Stimulated activated CD4-positive, alpha-beta T cell treated with anti-CD3 and anti-CD28 coated beads, TNF-alpha, amount 100 ng/mL, for 48 hours (primary cell): ENCODE measurements at places on chromosomes 1 and 21.
A peak's percentile ranks its signal among the peaks of the same experiment; 100 is the strongest.

DNA sequence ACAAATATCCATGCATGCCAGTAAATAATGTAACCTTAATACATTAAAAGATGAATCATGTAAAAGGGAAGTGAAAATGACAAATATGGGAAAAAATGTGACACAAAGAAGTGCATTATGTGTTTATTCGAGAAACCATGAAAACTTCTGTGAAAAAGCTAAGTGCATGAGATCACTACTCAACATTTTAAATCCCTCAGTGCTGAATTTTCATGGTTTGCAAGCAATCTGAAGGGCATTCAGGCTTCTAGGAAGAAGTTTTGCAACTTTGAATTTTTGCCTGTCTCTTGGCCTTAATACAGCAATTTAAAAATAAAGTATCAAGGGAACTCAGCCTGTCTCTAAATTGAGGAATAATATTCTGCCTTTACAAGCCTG, 78.2 kb downstream of the MAP3K7CL start:
- DNase-seq, result no peak

- no peak for DNase-seq
Observed at GRCh38 chr1:112470966-112471365, 37.8 kb upstream of the WNT2B start.

- DNase-seq, result no peak
Observed at GRCh38 chr1:31421371-31422040, 8.5 kb downstream of the SERINC2 start.

DNA sequence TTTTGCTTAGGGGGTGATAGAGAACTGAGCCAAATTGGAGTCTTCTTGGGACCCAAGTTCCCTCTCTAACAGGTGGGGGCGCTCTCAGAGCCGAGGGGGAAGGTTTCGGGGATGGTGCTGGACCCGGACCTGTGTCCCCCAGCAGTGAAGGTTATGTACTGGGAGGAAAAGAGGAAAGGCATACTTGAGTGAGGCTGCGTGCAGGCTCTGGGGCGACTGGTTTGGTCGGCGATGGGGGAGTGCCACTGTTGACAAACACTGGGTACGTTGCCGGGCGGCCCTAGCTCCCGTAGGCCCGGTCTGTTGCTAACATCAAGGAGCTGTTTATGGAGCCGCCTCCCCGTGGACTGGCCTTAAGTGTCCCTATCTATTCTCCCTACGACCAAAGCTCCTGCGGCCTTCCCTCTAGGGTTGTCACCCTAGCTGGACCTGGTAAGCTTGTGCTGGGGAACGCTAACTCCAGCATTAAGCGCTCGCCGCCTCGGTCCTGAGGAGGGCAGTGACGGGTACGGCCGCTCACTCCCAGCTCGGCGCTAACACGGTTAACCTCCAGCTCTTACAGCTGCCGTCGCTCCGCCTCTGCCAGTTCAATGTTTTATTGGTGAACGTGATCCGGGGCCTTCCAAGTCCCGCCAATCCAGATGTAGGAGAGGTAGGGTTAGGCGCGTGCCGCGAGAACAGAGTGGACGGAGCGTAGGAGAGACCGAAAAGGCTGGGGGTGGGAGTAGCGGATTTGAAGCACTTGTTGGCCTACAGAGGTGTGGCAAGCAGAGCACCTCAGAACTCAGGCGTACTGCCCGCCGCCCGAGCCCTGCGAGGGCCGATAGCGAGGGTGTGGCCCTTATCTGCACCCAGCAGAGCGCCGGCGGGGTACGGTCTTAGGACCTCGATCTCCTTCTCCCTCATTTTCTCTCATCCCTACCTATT, at the start of gene PPOX:
Gene PPOX, plus strand, starts transcription at position 685 of the 927 bp plus-strand sequence. CDS start 422 bp downstream, outside the sequence.
- DNase-seq, result peak; percentile 86

DNA sequence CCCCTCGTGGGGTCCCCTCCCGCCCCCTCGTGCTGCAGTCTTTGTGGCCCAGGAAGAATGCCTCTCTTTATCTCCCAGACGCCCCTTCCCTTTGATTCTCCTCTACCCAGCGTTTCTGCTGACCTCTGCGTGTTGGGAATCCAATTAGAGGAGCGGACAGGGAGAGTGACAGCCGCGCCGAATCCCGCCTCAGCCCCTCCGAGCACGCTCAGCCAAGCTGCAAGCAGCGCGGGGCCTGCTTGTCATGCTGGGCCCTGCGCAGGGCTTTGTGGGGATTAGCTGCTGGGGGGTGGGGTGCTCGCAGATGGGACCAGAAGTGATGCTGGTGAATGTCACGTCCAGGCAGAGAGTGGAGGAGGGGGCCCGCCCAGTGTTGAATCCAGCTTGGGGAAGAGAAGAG, 91.1 kb downstream of the EPHB2 start:
- no peak for DNase-seq

GRCh38 chr1:202076050-202076511, 46.6 kb upstream of the GPR37L1 start:
- no peak for DNase-seq

- DNase-seq, result no peak
Observed at GRCh38 chr1:196409586-196409985, 198.7 kb downstream of the KCNT2 start.

DNA sequence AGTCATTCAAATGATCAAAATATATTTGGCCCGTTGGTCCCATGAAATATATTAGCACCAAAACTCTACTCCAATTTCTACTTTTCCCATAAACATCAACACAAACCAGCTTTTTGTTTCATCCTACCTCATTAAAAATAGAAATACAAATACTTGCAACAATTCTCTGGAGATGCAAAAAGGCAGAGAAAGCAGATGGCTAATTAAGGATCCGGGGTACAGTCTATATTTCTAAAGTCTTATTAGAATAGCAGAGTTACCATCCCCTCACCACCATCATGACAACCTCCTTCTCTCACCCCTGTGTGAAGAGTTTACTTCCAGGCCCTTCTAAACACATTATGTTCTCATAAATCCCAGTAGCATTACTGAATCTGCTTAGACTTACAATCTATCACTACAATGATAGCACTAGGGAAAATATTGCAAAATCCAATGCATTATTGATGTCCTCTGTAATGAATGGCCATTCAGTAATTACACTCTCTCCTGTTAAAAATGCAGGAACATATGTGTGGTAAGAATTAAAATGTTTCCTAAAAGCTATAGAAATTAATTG, 133.8 kb downstream of the HHIPL2 start:
- DNase-seq, result no peak

GRCh38 chr1:200731654-200732332, 6.9 kb upstream of the CAMSAP2 start:
- DNase-seq, result no peak

DNA sequence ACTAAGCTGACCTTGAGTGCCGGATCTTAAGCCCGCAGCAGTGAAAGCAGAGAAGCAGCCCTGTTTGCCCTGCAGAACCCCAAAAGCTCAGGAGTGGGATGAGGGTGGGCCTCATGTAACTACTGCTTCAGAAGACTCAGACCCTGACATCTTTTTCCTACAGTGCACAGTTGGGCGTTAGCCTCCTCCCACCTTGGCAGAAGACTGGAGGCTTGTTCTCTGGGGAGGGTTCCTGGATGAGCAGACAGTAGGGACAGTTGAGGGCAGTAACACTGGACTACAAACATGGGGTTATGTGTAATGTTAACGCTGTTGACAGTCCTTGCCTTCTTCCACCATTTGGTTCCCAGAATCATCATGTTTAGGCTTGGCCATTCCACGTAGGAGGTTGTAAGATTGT, 9.6 kb downstream of the CTPS1 start:
- DNase-seq, result no peak

GRCh38 chr1:170267317-170267716, 121.6 kb downstream of the NTMT2 start:
- no peak for DNase-seq
